ENCODE measurements at places on chromosomes 11 and 22.

DNA sequence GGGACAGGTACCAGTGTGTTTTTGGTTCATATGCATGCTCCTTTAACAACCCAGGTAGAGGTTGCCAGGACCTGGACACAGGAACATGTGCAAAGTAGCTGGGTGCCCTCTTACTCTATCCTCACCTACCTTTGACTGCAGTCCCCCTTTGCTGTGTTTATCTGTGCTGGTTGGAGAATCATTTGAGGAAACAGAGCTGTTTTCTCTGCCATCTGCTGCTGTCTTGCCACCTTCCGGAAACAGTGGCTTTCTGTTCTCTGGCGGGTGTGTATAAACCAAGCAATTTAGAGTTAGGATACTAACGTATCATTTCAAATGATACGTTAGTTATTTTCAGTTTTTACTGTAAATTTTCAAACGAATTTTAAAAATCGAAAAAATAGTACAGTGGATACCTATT lies 171.9 kb upstream of the TTC12 start:
- DNase-seq = no peak

DNA sequence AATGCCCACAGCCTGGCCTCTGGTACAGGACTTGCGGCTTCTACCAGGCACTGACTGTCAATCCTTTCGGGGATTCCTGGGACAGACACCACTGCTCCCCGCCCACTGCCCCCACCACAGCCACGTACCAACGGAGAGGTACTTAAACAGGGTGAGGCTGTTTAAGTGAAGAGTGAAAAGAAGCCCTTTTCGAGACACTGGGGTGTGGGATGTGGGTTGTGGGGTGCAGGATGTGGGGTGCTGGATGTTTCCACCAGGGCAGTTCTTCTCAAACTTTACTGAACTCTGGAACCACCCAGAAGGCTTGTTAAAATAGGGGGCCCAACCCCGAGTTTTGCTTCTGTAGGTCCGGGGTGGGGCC lies 34.2 kb upstream of the PRR5 start:
- DNase-seq = peak; percentile 38

DNA sequence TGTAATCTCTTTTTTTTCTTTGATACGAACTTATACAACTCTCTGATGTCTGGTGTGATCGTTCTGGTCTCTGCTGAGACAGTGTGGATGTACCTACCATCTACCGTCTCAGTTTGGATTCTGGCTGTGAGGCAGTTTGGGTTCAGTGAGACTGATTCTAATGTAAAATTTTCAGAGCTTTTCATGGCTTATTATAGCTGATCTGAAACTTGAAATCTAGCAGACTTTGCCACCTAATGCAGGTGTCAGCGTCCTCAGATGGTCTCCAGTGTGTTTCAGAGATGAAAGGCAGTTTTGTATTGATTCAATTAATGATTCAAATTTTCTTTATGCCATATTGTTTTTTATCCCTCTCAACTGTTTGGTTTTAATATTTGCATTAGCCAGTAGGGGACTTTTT lies 35.9 kb downstream of the PPFIBP2 start:
- DNase-seq = no peak

GRCh38 chr11:30818721-30819120 lies 232.6 kb upstream of the MPPED2 start:
- no peak for DNase-seq

DNA sequence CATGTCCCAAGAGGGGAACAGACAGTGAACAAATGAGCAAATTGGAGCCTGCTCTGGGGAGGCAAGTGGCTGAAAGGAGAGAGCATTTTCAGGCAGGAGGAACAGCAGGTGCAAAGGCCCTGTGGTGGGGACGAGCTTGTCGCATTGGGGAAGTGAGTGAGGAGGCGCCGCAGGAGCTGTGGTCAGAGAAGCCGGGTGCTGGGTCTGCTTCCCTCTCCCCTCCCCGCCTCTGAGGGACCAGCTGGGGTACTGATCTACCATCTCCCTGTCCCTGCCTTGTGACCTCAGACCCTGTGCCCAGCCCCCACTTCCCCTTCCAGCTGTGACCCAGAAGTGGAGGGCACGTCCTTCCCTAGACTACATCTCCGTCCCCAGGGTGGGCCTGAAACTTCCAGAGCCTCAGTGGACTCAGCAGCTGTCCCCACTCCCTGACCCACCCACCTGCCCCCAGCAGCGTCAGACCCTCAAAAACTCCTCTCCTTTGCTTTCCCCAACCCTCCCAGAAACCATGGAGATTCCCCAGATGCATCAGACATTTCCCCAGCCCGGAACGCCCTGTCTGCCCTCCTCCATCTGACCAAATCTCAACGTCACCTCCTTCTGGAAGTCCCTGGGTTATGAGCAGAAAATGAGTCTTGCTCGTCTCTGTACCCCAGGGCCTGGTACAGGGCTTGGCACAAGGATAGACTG lies 19.7 kb upstream of the PDGFB start:
- no peak for DNase-seq

GRCh38 chr11:43382614-43383013 lies 23.9 kb downstream of the TTC17 start:
- no peak for DNase-seq

- DNase-seq = no peak
These were observed 38.1 kb downstream of the RRP8 start for GRCh38 chr11:6565325-6565724.

- no peak for DNase-seq
These were observed 24.7 kb upstream of the BAIAP2L2 start for GRCh38 chr22:38135133-38135706.

DNA sequence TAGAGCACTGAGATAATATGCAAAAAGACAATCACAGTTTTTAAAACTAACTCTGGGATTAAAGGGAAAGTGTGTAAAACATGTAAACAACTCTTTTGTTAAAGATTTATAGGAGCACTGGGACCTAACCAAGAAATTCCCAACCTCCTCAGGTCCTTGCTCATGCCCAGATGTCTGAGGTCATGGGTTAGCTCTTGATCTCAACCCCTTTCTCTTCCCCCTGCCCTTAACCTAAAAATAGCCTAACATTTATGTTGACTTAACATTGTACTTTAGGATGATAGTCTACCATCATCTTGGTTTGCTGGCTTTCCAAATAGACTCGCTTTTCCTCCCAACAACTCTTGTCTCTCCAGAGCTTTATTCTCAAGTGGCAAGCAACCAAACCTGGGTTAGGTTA lies 258.2 kb upstream of the FAT3 start:
- no peak for DNase-seq

GRCh38 chr11:108669711-108670110 lies 4.8 kb downstream of the DDX10 start:
- DNase-seq = no peak

GRCh38 chr11:45332276-45332934 lies 46.3 kb upstream of the SYT13 start:
- peak; percentile 25 for DNase-seq

DNA sequence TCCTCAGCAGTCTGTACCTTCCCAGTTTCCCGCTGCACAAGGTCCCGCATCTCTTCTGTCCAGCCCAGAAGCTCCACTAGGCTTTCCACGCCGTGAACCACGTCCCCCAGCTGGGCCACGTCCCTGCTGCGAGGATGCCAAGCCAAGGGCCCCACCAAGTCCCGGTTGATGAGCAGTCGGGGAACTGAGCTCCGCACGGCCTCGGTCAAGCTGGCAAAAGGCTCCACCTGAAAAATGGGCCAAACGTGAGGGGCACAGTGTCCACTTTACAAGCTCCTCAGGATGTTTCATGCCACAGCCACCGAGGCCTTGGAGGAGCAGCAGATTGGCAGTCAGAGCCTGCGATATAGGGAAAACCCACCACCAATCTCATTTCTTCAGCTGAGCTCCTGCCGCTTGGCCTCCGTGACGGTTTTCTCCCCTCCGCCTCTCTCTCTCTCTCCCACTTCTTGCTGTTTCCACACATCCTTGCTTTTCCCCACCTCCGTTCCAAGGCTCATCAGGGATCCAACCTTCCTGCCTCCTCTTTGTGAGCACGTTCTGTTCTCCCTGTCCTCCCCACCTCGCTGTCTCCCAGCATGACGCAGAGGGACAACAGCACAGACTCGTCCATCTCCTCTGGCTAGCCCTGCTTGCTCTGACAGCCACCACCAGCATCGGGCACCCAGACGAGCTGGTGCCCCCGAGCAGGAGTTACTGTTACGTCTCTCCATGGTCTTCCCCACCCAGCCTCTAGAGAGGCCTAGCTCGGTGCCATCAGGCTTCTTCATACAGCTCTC lies 11.5 kb downstream of the RIC8A start:
- no peak for DNase-seq

- peak; percentile 31 for DNase-seq
These were observed 36.9 kb downstream of the PTPRJ start for GRCh38 chr11:48017105-48017830.

DNA sequence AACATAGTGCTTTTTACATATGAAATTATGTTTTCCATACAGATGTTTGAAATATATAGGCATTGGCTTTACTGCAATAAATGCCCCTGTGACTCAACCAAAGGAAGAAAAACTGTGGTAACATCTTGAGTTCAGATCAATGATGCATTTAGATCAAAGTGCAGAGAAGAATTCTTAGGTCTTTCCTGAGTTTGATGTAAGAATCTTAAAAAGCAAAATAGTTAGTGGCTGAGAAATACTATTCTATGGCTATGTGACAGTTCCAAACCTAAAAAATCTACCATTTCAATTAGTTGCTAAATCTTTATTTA lies 93.7 kb downstream of the SOX6 start:
- DNase-seq = no peak

DNA sequence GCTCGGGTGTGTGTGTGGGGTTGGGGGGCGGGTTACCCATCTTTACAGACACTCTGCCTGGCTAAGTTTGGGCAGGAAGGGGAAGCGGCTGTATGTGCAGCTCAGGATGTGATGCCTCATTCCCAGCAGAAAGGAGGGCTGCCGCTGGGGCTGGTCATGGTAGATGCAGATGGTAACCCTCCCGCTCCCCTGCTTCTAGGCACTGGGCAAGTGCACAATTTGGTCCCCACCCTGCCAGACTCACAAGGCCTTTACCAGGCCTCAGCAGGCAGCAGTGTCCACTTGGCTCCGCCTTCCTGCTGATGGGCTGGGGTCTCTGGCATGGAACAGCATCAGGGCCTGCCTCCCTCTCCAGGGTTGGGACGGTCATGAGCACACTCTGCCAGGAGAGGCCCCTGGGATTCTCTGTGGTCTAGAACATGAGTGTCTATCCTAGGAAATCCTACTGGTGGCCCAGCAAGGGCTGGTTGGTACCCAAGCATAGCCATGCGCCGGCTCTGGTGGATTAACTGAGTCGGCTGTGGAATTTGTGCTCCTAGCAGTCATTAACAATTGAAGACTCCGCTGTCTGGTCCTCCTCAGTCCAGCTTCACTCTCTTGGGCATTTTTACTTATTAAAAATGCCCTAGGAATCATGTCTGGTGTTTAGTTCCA lies 4.2 kb downstream of the LMO1 start:
- no peak for DNase-seq

GRCh38 chr22:37169406-37169805 lies 18.6 kb downstream of the C1QTNF6 start:
- DNase-seq = no peak

- DNase-seq = no peak
These were observed 1.6 kb downstream of the CBX7 start for GRCh38 chr22:39150848-39151215.

Data from activated CD4-positive, alpha-beta T cell treated with anti-CD3 and anti-CD28 coated beads for 4 hours (primary cell).